Activated CD4-positive, alpha-beta T cell treated with anti-CD3 and anti-CD28 coated beads, Interleukin-10, Interleukin-2, amounts not matched to agents 100 ng/mL and 50 ng/mL, durations not matched to agents 16 hours and 8 hours (primary cell): ENCODE measurements at places on chromosomes 6 and 20.

GRCh38 chr6:31771992-31772358 is 5.2 kb downstream of the VWA7 start:
- DNase-seq = no peak

- peak; percentile 94 for DNase-seq
Measured at GRCh38 chr6:157323255-157323965, at the start of gene TMEM242. TMEM242 (minus strand) TSS chr6:157323519; CDS start chr6:157323499, 20 bp downstream.

- no peak for DNase-seq
Measured at GRCh38 chr6:162638931-162639574, 88.5 kb downstream of the PRKN start.

- no peak for DNase-seq
Measured at GRCh38 chr6:28433119-28433518, 10.2 kb downstream of the ZSCAN23 start.

- no peak for DNase-seq
Measured at GRCh38 chr6:97732045-97732444, 449.0 kb upstream of the MMS22L start.

- no peak for DNase-seq
Measured at GRCh38 chr6:117676577-117677218, 1.4 kb downstream of the NUS1 start.

- DNase-seq = no peak
Measured at GRCh38 chr6:139429580-139430145, 55.2 kb upstream of the CITED2 start.
